ENCODE measurements at places on chromosomes 3 and 15.

- no peak for DNase-seq
Observed at GRCh38 chr3:53168175-53168923, 7.3 kb downstream of the PRKCD start.

DNA sequence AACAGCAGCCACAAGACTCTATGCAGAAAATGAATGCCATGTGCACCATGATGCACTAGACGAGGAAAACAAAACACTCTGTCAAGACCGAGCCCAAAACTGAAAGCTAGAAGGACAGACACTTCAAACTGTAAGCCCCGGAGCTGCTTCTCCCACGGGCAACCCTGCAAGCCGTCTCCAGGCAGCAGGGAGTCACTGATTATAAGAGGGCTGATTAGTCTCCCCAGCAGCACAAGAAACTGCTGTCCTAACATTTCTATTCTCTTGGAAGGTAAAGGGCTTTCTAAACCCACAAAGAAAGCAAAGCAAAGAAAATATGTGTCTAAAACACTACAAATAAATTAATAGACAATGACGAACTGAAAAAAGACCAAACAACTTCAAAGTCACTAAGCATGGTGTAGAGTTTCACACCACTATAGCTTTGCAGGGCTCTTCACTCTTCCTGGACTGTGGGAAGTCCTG is 15.5 kb downstream of the TBC1D2B start:
- peak; percentile 48 for DNase-seq

DNA sequence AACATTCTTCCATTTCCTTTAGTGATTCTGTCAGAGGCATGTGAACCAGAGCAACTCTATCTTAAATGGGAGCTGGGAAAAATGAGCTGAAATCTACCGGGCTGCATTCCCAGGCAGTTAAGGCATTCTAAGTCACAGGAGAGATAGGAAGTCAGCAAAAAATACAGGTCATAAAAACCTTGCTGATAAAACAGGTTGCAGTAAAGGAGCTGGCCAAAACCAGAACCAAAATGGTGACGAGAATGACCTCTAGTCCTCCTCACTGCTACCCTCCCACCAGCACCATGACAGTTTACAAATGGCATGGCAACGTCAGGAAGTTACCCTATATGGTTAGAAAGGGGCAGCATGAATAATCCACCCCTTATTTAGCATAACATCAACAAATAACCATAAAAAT is 66.4 kb downstream of the B3GALNT1 start:
- DNase-seq = peak; percentile 17

GRCh38 chr3:53225651-53226050 is 30.2 kb downstream of the TKT start:
- no peak for DNase-seq

DNA sequence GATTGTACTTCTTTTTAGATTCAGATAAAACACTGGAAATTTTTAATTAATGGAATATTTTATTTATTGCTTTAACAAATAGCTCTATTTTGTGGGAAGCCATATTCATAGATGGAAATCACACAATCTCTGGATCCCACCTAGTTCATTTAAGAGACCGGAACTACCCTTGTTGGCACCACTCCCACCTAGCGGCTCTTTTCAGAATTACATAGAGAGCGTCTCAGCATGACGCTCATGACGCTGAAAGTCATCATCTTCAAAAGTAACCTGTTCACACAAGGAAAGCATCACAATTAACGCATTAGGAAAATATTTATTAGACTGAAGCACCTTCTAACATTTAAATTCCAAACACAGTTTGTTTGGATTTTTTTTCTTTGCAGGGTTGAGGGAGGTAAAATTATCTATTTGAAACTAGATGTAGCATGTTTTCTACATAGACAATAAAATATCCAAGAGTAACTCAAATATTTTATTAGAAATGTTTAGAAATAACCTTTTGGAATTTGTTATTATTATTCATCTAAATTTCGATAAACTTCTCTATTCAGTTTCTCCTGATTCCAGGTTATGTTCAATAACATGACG is 214.9 kb upstream of the ARRDC4 start:
- DNase-seq = peak; percentile 34

DNA sequence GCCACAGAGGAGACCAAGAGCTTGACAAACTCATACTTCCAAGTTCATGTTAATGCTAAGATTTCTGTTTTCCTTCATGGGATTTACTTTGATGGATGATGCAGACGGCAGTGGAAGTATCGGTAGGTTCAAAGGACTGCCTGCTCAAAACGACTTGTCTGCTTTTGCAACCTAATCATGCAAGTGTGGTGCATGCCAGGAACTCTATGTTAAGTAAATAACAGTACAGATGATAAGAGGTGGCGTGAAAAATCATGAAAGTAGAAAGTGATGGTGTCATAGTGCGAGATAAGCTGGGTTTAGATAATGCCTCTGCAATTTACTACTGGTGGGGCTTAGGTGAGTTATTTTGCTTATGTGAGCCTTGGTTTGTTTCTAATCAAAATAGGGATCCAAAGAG is 14.7 kb upstream of the LMCD1 start:
- DNase-seq = no peak

- no peak for DNase-seq
Observed at GRCh38 chr3:159818399-159818798, 170.2 kb upstream of the IL12A start.

DNA sequence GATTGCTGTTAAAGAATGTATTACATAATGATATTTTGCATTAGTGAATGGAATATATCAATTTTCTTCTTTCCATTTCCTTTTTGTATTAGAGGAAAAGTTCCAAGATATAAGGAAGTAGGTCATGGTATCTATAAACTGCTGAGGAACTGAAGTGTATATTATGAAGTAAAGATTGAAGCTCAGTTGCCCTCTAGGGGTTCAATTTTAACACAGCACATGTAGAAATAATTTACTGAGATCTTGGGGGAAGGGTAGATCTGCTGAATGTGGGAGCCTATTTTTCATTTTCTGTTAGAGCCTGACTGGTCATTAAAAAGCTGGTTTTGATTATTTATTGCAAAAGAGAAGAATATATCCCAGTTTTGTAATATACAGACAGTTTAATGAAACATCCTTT is 45.2 kb downstream of the CMC1 start:
- DNase-seq = peak; percentile 72

DNA sequence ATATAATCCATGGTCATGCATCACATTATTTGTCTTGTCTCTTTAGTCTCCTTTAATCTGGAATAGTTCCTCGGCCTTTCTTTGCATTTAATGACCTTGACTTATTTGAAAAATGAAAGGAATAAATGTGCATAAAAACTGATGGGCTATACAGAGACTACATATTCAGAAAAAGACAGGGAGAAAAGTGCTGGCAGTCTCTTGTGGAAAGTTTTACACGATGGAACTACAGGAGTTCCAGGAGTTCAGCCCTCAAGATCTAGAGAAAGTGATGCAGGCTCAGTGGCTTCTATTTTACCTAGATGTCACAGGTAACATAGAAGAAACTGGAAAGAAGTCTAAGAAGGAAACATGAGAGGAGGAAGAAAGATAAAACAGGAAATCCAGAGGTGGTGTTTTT is 7.6 kb upstream of the ABTB1 start:
- DNase-seq = no peak

GRCh38 chr3:42317137-42317536 is 51.2 kb upstream of the CCK start:
- no peak for DNase-seq

DNA sequence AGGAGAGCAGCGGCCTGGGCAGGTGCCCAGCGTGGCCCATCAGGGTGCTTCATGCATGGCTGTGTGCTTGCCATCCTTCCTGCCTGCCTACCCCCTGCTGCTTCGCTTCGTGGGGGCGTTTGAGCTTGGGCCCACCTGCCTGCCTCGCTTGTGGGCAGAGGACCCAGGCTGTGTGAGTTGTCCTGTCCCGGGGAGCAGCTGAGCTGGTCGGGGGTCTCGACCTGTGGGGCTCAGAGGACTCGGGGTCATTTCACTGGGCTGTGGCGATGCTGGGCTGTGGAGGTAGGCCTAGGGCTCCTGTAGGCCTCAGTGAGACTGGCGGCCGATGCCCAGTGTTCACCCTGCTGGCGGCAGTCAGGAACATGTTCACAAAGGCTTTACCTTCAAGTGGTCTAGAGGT is 12.1 kb upstream of the STAB1 start:
- no peak for DNase-seq

GRCh38 chr3:86954747-86955146 is 36.2 kb downstream of the VGLL3 start:
- DNase-seq = no peak

- no peak for DNase-seq
Observed at GRCh38 chr15:99565049-99565298, 810 bp upstream of the MEF2A start.

DNA sequence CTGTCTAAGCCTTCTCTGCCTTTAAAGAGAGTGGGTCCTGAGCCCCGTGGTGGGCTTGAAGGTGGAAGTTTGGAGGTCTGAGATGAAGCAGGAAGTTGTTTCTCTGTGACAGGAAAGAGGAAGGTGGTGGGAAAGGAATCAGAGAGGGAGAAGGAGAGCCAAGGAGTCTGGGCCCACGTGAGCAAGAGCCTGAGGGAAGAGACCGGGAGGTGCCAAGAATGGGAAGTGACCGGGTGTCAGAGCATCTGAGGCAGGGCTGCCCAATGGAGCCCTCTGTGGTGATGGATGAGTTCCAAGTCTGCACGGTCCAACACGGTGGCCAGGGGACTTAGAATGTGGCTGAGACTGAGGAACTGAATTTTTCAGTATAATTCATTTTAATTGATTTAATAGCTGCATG is 24.6 kb downstream of the ALDH1L1 start:
- no peak for DNase-seq

DNA sequence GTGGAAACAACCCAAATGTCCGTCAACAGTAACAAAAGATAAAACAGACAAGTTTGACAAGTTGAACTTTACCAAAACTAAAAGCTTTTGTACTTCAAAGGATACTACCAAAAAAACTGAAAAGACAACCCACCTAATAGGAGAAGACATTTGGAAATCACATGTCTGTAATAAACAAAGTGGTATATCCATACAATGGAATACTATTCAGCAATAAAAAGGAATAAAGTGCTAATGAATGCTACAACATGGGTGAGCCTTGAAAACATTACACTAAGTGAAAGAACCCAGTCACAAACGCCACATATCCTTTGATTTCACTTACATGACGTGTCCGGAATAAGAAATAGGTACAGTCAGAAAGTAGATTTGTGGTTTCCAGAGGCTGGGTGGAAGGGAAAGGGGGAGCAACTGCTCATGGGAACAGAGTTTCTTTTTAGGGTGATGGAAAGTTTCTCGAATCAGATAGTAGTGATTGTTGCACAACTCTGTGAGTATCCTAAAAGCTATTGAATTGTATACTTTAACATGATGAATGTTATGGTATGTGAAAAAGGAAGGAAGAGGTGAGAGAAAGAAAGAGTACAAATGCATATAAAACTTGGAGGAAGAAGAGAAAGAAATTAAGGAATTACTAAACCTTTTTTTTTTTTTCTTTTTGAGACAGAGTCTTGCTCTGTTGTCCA is 72.7 kb upstream of the ABHD2 start:
- DNase-seq = no peak

DNA sequence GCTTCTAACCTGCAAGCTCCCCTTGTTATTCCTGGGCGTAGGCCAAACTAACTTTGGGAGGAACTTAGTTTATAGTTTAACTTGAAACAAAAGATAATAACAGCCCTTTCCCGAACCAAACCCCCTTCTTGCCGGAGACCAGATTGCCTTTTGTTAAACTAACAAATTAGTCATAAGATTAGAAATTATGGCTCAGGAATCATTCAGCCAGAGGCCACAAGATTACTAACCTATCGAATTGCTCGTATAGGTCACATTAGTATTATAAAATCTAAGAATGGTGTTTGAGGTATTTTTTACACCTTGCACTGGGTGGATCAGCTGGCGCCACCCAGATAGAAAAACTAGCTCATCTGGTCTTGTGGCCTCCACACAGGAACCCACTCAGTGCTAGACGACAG is 65.3 kb upstream of the RAP2B start:
- no peak for DNase-seq

- peak; percentile 45 for DNase-seq
Observed at GRCh38 chr3:101216710-101217465, 103.5 kb downstream of the IMPG2 start.

DNA sequence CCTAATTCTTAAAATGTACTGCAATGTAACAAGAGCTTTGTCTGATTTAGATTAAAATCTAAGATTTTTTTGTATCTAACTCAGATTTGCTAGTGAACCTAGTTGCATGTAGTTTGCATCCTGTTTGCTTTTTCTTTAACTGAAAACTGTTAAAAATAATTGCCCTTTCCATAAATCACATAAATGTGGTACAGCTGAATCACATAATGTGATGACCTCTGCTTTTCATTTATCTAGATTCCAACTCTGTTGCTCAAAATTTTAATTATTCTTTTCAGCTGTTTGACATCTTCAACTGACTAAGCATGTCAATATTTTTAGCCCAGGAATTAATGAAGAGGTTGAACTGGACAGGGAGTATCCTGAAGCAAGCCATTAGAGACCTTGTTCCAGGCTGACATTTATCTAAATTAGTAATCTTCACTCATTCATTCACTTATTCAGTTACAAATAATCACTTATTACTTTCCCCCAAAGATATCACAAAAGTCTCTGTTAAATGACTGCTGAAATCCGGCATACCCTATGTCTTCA is 101.9 kb upstream of the PLXND1 start:
- no peak for DNase-seq

DNA sequence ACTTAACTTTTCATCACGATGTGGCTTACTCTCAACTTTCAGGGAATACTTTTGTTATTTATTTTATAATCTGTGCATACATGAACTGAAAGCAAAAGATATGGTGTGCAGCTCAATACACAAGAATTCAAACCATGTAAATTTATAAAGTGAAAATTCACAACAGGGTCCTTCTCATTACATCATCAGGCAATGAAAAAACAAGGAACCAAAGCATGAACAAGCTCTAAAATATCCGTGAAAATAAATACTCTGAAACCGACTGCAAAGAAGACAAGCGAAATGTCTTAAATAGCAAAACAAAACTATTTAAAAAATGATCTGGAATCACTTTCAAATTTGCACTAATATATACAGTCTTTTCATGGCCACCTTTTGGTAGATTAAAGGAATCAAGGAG is 28.9 kb downstream of the GNB5 start:
- no peak for DNase-seq

GRCh38 chr3:138594935-138595610 is 1.0 kb upstream of the CEP70 start:
- DNase-seq = no peak

DNA sequence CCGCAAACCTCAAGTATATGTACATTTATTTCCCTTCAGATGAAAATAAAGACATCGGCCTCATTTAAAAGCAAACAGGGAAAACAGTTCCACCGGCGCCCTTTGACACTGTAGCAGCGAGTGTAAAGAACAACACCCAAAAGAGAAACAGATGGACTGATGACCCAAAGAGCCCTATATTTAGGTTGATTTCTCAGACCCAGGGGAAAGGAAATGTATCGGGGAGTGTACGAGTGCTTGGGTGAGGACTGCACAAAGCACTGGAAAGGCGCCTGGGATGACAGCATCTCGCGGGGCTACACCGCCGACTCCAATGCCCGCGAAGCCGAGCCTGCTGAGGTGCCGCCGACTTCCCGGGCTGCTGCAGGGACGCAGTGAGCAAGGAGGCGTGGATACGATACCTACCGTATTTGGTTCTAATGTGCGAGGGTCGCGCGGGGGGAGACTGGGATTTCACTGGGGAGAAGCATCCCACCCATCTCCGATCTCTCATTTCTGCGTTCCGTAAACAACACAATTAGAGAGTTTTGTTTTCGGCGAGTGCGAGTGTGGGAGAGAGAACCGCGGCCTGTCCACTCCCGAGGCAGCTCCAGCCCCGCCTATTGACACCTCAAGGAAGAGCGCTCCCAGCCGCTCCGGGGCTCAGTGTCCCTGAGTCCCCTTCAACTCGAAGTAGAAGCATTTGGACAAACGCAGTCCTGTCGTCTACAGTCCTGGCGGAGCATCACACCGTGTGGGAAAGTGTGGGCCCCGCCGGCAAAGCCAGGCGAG is 2.0 kb downstream of the MECOM start:
- DNase-seq = peak; percentile 61

Measured in cardiac fibroblast (primary cell).